Activated naive CD8-positive, alpha-beta T cell treated with anti-CD3 and anti-CD28 coated beads, Interleukin-2, amount 50 U/mL, for 24 hours (primary cell): ENCODE measurements at places on chromosomes 7 and 10.

GRCh38 chr10:55897490-55897921 lies 463.6 kb downstream of the ZWINT start:
- no peak for DNase-seq

DNA sequence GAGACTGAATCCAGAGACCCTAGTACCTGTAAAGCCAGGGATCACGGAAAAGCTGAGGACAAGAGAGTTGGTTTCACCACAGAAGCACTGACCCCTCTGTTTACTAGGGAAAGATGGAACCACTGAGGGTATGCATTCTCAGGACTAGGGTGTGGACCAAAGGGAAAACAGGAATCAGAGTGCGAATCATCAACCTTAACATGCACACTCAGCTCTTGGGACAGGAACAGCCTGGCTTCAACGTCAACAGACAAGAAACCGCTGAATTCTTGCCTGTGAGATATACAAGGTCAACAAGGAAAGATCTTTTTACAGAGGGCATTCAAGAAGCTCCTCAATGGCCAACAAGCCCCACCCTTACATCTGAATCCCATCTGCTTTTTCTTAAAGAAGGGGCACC lies 14.9 kb downstream of the TNRC18 start:
- DNase-seq = no peak

- no peak for DNase-seq
Measured at GRCh38 chr7:127730658-127731276, 78.8 kb downstream of the SND1 start.

- no peak for DNase-seq
Measured at GRCh38 chr7:3274131-3274530, 26.9 kb upstream of the SDK1 start.

GRCh38 chr7:55120501-55121198 lies 101.8 kb downstream of the EGFR start:
- DNase-seq = no peak

DNA sequence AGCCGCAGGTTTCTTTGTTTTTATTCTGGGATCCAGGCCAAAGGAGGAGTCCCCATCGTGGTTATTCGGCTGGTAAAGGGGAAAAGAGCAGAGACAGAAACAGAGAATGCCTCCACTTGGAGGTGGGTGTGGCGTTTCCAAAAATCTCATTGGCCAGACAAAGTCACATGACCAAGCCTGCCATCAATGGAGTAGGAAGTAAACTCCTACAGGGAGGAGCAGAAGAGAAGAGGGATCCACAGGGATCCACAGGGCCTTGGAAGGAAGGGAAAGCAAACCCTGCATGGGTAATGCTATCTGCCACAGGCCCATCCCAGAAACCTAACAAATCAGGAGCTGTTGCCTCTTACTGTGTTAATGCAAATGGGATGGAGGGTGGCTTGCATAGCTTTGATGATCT lies 425.7 kb upstream of the GALNT17 start:
- DNase-seq = no peak

GRCh38 chr10:79932307-79932706 lies 16.6 kb downstream of the SFTPD start:
- DNase-seq = no peak

DNA sequence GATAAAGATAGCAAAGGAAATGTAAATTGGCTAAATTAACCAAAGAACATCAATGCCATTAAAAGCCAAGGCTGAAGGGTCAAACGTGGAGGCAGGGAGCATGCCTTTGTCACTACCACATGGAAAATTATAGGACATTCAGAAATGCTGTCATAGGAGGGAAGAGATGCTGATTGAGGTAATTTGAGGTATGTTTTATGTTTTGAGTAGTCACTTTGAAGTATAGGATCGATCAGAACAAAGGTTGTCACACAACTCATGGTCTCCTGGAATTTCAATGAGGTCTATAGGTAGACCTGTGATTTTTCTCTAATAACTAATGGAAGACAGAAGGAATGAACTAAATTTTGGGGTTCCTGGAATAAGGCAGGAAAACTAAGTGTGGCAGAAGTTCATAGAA lies 149.8 kb downstream of the SEMA3A start:
- no peak for DNase-seq

GRCh38 chr7:132969520-132969919 lies 112.4 kb downstream of the CHCHD3 start:
- DNase-seq = no peak

- DNase-seq = no peak
Measured at GRCh38 chr7:151695951-151696541, 176.4 kb upstream of the RHEB start.

DNA sequence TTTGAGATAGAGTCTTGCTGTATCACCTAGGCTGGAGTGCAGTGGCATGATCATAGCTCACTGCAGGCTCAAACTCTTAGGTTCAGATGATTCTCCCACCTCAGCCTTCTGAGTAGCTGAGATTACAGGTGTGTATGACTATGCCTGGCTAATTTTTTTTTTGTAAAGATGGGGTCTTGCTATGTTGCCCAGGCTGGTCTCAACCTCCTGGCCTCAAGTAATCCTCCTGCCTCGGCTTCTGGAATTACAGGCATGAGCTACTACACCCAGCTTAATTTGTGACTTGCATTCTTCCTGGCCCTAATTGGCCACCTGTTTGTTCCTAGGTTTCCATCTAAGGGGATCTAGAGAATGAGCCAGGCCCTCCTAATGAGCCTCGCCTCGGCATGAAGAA lies 9.3 kb downstream of the ARHGAP22 start:
- no peak for DNase-seq

GRCh38 chr10:13681960-13682359 lies 95.2 kb downstream of the PRPF18 start:
- no peak for DNase-seq

GRCh38 chr7:98836811-98837629 lies 32.8 kb downstream of the TMEM130 start:
- peak; percentile 42 for DNase-seq

DNA sequence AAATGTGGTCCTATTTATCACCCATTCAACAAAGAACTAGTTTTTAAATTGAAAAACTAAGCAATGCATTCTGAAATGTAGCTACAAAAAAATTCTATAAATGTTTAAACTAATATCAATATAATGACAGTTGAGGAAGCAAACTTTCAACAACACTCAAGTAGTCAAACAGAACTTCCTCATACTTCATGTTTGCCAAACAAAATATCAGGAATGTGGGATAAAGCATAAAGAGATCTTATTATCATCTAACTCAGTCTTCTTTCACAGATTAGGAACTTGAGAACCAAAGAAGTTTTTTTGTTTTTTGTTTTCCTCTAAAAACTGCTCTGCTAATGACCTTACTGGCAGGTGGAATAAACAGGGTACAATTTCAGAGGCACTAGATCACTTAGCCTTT lies 116.2 kb downstream of the JAZF1 start:
- no peak for DNase-seq

GRCh38 chr7:97006816-97007582 lies 1.6 kb downstream of the DLX6 start:
- no peak for DNase-seq

DNA sequence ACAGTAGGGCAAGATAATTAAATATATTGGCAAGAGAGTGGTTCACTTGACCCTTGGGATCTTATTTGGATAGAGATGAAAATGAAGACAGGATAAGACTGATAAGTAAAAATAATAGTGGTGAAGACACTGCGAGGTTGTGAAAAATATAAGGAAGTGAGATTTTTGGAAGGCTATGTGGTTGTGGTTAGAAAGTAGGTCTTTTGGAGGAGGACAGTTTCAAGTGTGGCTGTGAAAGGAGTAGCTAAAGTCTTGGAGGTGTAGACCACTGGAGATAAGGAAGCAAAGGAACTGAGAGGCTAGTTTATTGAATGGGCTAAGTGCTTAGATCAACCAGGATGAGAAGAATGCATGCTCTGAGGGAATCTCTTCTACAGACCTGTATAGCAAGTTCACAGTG lies 11.2 kb downstream of the MIOS start:
- no peak for DNase-seq

GRCh38 chr7:117962366-117962994 lies 89.2 kb upstream of the CTTNBP2 start:
- DNase-seq = no peak

- no peak for DNase-seq
Measured at GRCh38 chr10:91340613-91341362, 69.4 kb upstream of the HECTD2 start.

DNA sequence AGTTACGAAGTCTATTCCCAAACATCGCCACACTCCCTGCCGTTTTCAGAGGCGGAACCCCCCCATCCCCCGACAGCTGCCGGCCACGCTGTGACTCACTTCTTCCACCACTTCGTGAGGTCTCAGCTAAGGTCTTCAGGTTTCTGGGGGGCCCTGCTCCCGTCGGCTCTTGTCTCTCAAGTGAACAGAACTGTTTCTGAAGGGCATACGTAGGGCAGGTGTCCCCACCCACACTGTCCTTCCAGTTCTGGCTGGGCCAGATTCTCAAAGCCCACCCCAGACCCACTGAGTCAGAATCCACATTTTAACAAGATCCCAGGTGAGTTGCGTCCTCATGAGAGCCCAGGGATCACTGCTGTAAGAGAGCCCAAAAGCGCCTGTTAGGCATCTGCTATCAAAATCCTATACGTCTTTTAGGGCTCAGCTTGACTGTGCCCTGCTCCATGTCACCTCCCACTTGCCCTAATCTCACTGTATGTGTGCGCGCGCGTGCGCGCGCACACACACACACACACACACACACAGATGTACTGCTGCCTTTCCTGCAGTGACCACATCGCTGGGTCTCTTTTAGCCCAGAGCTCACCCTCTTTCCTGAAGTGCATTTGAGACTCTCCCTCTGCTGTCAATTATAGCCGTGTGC lies 78.8 kb downstream of the PROSER2 start:
- no peak for DNase-seq

- DNase-seq = peak; percentile 11
Measured at GRCh38 chr7:17299483-17299991, 1.1 kb downstream of the AHR start.

GRCh38 chr7:100369105-100369504 lies 4.2 kb upstream of the PILRA start:
- DNase-seq = no peak

DNA sequence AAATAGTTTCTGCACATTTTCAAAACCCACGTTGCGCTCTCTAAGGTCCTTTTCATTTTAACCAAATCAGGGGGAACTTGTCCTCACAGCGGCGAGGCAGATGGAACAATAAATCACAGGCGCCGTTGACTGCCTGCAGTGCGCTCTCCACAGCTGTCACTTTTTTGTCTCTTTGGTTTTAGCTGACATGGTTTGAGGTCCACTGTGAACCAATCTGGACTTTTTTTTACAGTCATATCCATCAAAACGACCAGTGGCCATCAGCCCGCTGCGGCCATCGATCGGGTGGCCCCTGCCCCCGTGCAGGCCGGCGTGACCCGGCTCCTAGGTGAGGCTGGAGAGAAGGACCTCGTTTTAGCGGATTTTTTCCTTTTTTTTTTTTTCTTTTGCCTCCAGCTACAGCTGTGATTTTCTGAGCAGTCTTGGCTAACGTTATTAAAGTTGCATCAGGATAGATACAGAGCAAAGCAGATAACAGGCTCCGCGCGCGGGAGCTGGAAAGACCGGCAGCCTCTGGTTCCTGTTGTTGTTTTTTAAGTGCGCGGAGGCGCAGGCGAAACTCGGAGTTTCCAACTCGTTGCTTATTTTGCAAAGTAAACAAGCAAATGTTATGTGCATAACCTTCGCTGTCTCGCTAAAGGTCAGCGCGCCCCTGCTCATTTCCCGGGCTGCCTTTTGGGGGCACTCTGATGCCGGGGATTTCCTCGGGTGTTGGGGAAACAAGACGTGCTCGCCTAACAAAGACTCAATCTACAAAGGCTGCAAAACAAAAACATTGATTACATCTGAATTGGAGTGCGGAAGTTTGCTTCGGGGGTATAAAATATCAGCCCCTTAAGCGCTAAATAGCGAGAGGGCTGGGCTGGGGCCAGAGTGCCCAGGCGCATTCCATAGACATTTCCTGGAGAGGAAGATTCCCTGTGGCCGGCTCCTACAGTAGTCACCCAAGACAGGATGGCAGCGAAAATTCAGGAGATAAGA lies 414.8 kb upstream of the MKI67 start:
- DNase-seq = no peak

- DNase-seq = no peak
Measured at GRCh38 chr7:29612596-29612995, 49.0 kb downstream of the PRR15 start.

GRCh38 chr10:23694921-23695824 lies 256.3 kb downstream of the OTUD1 start:
- DNase-seq = no peak

GRCh38 chr7:45414226-45414625 lies 159.9 kb upstream of the ADCY1 start:
- DNase-seq = no peak

DNA sequence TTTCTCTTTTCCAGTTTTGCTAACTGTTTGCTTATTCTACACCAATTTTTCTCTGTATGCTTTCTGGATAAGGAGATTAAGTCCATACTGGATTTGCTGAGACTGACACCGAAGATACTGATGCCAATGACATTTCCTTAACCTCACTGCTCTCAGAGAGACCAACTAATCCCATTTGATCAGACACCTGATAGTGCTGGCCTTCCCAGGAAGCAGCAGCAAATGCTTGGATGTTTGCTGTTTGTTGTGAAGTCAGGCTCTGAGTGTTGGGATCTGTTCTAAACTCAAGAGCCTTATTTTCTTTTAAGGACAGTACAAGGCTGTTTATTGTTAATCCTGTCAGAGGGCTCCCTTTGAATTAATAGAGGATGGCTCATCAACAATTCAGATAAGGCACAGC lies 143.3 kb downstream of the ANK3 start:
- no peak for DNase-seq

DNA sequence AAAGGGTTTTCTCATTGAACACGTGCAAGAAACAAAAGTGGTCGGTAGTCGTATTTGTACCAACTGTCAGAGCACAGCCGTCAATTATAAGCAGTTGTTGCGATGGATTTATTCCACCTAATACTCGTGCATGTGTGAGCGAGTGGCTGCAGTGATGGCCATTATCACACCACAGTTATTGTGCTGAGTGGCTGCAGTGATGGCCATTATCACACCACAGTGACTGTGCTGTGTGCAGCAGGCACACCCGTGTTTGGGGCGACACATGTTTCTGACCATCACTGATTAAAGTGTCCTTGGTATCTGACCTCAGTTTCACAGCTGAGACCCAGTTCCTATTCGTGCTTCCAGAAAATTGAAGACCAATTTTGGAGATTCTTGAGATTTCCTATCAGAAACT lies 142.9 kb upstream of the PFKP start:
- no peak for DNase-seq

- DNase-seq = no peak
Measured at GRCh38 chr10:78817361-78817760, 251.4 kb upstream of the ZMIZ1 start.

GRCh38 chr10:112663234-112664125 lies 216.5 kb downstream of the VTI1A start:
- no peak for DNase-seq

- DNase-seq = no peak
Measured at GRCh38 chr10:92381543-92381954, 90.6 kb downstream of the MARCHF5 start.

DNA sequence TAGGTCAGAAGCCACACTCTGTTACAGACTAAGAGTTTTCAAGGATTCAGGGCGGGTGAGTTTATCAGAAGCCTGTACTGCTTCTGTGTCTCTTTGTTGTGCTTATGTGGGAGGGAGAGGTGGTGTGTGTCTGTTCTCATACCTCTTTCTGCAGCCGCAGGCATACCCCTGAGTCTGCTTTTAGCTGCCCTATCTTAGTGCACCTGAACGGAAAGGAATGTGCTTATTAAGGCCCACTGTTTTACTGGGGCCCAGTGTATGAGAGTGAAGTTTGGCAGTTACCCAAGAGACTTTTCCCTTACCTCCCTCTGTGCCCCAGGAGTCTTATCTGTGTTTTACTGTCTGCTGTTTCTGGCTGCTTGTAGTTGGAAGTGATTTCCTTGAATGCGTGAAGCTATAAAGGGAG lies 104.3 kb downstream of the TYW1 start:
- DNase-seq = no peak

GRCh38 chr7:36979810-36980248 lies 255.5 kb upstream of the AOAH start:
- DNase-seq = no peak
